NCI-H526 (cell line): ENCODE measurements at places on chromosomes 11 and 22.

- DNase-seq, result peak; percentile 60
These were observed at the start of gene PGGHG for GRCh38 chr11:288478-289397. Gene PGGHG (plus strand): TSS chr11:289126. CDS start chr11:289817, 691 bp downstream.

- no peak for DNase-seq
These were observed 411.3 kb upstream of the TENM4 start for GRCh38 chr11:79852176-79852575.

DNA sequence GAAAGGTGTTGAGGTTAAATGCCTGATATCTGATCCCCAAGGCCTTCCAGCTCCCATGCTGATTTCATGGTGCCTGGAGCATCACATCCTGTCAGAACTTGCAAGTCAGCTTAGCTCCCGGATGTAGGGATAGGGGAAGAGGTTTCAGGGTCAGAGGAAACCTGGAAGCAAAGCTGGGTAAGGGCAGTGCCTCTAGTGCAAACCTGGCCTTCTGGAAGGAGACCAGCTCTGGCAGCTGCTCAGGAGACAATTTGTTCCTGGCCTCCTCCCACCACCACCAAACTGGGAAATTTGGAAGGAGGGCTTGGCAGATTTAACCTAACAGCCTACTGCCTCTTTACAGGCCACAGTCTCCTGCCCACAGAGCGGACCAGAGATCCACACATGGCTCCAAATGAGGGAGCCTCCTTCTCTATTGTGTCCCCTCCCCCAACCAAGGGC is 9.2 kb upstream of the TSKU start:
- DNase-seq, result no peak

- no peak for DNase-seq
These were observed 19.3 kb downstream of the STARD10 start for GRCh38 chr11:72774499-72774898.

DNA sequence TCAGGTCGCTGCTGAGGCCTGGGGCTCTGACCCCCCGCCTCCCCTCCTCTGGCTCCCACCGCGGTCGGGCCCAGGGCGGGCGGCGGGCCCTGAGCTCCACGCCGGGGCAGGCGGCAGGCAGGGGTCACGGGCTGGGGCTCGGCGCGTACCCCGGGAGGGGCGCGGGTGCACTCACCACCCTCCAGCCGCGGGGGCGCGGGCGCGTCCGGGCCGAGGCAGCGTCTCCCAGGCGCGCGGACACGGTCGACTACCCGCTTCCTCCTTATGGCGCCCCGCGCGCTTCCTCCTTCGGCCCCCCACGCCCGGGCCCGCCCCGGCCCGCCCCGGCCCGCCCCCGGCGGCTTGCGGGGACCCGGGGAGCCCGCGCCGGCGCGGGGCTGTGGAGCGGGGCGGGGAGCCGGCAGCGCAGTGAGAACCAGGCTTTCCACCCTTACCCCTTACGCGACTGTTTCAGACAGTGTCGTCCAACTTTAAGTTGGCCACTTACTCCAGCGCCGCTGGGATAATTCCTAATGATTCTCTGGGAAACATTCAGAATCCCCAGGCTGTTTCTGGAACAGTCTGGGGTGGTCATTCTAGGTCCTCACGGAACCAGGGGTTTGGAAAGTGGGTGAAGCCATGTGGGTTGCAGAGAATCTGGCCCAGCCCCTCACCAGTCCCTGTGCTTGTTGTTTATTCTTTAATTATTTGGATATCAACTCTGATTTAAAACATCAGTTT is at the start of gene BID:
BID (minus strand) TSS at position 264 of the 720 bp plus-strand sequence. CDS start 24,353 bp downstream, outside the sequence.
- DNase-seq, result peak; percentile 44

GRCh38 chr11:12185106-12185690 is 74.8 kb downstream of the MICAL2 start:
- no peak for DNase-seq

DNA sequence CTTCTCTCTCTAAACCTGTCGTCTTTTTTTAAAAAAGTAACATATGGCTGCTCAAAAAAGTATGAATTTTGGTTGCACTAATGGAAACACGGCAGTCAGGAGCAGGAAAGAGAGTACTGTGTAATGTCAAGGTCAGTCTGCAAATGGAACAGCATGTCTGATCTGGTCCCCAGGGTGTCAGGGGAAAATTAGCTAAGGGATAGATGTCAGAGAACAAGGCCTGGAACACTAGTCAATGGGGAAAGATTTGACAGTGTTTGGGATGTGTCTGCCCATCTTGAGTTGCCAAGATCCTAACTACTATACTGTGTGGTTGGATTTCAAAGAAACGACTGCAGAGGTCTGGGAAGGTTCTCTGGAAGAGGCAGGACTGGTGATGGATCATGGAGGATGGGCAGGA is 65.7 kb upstream of the PHOX2A start:
- no peak for DNase-seq

DNA sequence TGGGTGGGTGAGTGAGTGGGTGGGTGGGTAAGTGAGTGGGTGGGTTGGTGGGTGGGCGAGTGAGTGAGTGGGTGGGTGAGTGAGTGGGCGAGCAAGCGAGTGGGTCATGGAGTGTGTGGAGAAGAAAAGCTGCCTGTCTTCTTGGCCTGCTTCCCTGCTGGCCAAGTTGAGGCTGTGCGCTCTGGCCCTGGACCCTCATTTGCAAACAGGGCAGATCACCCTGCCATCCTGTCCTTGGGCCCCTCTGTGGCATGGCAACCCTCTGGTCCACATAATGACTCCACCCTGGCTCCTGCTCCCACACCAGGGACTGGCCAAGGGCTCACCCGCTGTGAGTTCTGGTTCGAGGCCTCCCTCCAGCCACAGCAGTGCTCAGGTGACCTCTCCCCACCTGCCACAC is 35.1 kb downstream of the CAPN1 start:
- no peak for DNase-seq

GRCh38 chr11:69707176-69707575 is 3.4 kb upstream of the FGF19 start:
- DNase-seq, result no peak

DNA sequence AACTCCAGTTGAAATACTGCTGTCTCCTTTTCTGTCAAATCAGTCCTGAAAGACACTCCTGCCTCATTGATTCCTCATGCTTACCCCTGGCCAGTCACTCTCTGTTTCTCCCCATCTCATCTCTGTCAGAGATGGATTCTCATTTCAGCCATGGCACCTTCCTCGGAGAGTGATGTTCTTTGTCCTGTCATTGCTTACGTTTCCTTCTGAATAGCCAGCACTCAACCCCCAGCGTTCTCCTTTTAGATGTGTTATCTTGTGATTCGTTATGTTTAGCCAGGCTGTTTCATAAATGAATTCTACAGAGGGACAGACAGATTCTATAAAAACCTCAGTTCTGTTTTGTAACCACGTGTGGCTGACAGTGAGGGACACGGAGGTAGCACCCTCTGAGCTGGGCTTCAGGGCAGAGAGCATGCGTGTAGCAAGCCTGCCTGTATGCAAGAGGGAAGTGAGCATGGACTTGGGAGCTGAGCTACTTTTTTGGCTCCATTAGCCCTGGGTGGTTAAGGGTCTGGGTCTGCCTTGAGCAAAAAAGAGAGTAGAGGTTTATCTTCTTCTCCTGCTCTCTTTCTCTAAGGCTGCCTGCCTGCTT is 354.6 kb downstream of the DDX10 start:
- DNase-seq, result no peak

GRCh38 chr11:110072930-110073329 is 20.3 kb upstream of the ZC3H12C start:
- DNase-seq, result no peak

DNA sequence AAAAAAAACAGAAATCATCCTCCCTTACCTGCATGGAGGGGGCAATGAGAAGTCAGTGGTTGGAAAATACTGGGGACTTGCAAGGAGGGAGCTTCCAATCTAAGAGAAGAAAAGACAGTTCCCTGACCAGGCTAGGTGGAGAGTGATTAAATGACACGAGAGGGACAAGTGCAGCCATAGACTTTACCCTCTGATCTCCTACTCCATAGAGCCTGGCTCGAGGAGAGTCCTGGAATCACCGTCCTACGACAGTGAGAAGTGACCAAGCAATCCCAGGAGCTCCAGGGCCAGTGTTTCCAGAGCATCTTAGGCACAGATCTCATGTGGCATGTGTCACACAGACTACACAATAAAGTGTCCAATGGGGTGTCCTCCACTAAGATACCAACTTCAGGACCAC is 25.7 kb downstream of the MYH9 start:
- DNase-seq, result no peak

GRCh38 chr11:60127311-60127811 is 38.9 kb downstream of the MS4A2 start:
- no peak for DNase-seq

- no peak for DNase-seq
These were observed 2.4 kb downstream of the OR52E1 start for GRCh38 chr11:5071799-5072198.

- DNase-seq, result no peak
These were observed 29.6 kb upstream of the CCDC134 start for GRCh38 chr22:41770715-41771468.

- DNase-seq, result no peak
These were observed 113.0 kb downstream of the KCNQ1OT1 start for GRCh38 chr11:2586793-2587131.

GRCh38 chr11:10139143-10139542 is 154.9 kb downstream of the SBF2 start:
- DNase-seq, result no peak

- no peak for DNase-seq
These were observed 9.0 kb downstream of the SLC43A1 start for GRCh38 chr11:57506522-57506921.

GRCh38 chr11:629237-629583 is 2.2 kb upstream of the SCT start:
- DNase-seq, result peak; percentile 58

GRCh38 chr11:80616070-80616800 is 1175.4 kb upstream of the TENM4 start:
- DNase-seq, result no peak

DNA sequence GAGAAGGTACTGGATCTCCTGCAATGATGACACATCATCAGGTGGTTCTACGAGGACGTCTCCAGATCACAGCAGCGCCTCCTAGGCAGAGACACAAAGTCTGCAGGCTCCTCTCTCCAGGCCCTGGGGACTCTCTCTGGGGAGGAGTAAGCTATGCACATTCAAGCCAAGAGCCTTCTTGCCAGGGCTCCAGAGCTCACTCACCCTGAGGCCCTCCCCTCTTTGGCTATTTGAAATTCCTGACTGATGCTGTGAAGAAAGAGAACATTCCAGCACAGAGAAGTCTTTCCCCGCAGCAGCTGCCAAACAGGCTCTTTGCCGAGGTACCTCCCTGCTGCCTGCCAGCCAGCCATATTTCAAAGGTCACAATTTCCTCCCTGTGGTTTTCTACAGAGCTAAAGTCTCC is 204.9 kb downstream of the CSNK2A3 start:
- DNase-seq, result peak; percentile 11

- no peak for DNase-seq
These were observed 9.7 kb downstream of the TMEM45B start for GRCh38 chr11:129825380-129825779.

DNA sequence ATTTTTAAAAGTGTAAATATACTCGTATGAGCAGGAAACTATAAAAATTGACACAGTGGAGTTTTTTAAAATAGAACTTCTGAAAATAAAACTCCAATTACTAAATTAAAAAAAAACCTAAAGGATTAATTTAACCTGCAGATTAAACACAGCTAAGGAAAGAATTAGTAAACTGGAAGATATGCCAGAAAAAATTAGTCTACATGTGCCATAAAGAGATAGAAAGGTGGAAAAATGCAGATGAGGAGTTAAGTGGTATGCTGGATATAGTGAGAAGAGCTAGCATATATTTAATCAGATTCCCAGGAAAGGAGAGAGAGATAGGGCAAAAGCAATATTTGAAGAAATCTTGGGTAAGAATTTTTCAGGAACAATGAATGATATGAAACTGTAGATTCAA is 315.8 kb upstream of the CADM1 start:
- DNase-seq, result no peak

GRCh38 chr22:29617922-29618629 is 14.6 kb downstream of the NF2 start:
- DNase-seq, result no peak

DNA sequence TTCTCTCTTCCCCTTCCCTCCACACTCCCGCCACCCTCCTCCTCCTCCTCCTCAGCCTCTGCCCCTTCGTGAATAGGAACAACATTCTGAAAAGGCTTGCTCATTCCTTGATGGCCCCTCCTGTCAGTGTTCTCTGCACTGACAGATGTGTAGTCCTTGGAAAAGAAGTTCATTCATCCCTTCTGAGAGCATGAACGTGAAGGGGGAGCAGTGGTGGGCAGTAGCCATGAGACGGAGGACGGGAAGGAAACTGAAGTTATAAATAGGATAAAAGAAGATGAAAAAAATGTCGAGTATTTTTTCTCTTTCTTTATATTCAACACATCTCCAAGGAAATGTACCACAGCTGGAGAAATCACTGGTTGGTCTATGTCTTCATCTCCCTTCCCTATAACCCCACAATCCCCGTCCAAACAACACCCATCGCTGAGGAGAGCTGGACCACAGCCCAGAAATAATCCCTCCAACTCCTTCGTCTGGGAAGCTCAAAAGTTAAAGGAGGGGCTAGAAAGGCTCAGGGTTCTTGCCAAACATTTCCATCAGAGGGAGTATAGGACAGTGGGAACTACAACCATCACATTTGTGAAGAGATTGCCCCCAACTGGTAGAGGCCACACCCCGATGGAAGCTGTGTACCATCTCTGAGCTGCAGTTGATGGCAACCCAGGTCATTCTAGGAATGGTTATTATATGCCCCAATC is 33.5 kb downstream of the ETS1 start:
- peak; percentile 41 for DNase-seq

DNA sequence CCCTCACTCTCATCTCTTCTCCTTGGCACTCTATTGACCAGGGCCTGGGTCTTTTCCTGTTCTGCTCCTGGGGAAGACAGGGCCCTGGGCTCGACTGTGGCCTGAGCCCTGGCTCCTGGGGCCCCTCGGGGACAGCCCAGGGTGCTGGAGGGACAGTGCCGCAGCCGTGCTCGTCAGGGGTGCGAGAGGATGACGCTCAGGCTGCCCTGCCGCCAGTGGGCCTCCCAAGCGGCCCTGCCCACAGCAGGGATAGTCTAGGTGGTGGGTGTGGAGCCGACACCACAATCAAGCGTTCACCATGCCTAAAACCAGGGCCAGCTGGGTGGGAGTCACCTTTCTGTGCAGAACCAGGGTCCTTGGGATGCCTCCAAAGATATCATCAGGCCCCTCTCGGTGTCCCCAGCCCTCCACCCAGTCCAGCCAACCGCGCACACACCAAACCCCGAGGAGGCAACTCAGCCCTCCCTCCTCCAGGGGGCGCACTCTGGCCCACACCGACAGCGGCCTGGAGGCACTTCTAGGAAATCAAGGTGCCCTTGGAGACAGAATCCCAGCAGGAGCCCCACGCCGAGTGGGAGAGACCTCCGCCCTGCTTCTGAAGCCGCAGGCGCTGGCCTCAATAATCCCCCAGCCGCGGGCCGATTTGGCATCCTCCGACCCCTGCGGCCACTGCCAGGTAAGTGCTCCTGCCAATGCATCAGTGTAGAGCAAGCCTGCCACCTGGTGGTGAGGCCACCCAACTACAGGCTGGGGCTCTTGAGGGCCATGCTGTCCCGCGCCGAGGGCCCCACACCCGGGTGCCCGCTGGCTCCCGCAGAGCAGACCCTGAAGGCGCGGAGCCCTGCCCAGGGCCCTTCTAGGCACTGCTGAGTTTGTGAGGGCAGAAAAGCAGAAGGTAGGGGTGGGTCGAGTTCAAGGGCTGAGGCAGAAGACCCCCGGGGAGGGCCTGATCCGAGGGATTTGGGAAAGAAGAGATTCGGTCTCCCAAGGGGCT is 496.4 kb downstream of the BUD13 start:
- peak; percentile 98 for DNase-seq
